Stimulated activated CD4-positive, alpha-beta T cell treated with anti-CD3 and anti-CD28 coated beads, Interleukin-1b, Interleukin-23, amount 100 ng/mL, for 1 hour (primary cell): ENCODE measurements at places on chromosomes 16 and 17.
A peak's percentile ranks its signal among the peaks of the same experiment; 100 is the strongest.

GRCh38 chr16:908526-909155, 62.1 kb downstream of the LMF1 start:
- DNase-seq: no peak

DNA sequence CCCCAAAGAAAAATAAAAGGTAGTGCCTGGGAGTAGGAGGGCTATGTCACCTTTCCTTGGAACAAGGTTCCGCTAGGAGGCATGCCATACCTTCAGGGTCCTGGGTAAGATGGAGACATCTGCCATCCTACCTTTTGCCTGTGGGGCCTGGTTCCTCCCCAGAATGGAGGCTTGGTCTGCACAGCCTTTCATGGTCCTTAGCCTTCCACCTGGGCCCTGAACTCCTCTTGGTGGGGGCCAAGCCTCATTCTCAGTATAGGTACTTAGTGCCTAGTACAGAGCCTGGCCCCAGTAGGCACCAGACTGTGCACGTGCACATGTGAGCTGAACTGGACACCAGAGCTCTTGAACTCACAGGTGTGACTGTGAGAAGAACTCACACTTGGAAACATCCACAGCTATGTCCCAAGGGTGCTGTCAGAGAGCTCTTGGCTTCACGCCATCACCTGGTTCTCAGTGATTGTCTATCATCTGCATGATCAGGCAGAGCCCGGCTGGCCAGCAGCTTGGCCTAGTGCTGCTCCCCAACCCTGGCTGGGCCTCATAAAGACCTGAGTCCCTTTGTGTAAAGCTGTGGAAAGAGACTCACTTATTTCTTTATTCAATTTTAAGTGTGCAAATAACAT, 143.2 kb downstream of the SOCS1 start:
- DNase-seq: no peak

DNA sequence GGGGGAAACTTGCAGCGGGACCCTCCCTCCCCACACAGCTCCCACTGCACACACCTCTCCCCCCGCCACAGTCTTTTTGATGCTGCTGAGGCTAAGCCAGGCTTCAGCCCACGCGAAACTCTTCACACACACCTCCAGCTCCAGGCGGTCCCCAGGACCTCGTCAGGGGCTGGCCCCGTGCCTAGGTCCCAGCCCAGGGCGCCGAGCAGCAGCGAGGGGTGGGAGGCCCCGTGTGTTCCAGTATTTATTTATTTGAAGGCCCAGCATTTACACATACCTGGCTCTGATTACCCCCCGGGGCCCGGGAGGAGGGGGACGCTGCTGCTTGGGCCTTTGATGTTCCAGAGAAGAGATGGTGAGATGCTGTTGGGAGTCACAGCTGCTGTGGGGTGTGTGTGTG, 44.9 kb upstream of the DLX4 start:
- no peak for DNase-seq

- no peak for DNase-seq
Measured at GRCh38 chr17:36675250-36675649, 73.9 kb downstream of the MRM1 start.

- no peak for DNase-seq
Measured at GRCh38 chr16:48182979-48183537, 27.3 kb upstream of the ABCC12 start.

- no peak for DNase-seq
Measured at GRCh38 chr16:87042551-87043230, 274.5 kb downstream of the C16orf95 start.

DNA sequence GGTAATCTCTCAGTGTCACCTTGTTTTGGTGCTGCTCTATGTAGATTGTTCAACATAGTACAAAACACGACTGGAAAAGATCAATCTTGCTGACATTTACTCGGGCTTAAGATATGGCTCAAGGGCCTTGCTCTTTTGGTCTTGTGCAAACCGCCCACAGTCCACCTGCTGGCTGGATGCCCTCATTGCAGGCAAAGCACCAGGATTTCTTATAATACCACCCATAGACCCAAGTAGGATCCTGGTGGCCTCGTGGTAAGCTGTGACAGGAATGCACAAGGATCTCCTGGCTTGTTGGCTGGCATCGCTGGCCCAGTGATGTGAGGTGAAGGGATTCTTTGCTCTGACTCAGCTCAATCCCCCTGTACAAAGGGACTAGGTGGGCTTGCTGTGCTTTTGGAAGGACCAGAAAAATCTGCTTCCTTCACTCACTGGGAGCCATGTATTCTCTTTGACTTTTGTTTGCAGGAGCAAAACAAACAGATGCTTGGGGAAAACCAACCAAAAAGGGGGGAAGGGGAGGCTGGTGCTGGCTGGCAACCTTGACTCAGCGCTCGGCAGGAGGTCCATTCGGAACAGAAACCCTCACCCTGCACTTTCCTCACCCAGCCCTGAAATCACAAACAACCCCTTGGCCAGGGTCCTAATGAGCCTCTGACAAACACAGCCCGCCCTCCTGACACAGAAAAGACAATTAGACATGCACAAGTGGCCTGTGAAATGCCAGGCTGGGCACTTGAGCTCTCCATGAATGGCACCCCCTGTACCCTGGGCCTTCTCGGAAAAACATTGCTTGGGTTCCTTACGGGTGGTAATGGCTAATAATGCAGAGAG, 36.6 kb upstream of the MED9 start:
- DNase-seq: peak; percentile 60

- no peak for DNase-seq
Measured at GRCh38 chr16:67449336-67449735, 18.4 kb downstream of the HSD11B2 start.

DNA sequence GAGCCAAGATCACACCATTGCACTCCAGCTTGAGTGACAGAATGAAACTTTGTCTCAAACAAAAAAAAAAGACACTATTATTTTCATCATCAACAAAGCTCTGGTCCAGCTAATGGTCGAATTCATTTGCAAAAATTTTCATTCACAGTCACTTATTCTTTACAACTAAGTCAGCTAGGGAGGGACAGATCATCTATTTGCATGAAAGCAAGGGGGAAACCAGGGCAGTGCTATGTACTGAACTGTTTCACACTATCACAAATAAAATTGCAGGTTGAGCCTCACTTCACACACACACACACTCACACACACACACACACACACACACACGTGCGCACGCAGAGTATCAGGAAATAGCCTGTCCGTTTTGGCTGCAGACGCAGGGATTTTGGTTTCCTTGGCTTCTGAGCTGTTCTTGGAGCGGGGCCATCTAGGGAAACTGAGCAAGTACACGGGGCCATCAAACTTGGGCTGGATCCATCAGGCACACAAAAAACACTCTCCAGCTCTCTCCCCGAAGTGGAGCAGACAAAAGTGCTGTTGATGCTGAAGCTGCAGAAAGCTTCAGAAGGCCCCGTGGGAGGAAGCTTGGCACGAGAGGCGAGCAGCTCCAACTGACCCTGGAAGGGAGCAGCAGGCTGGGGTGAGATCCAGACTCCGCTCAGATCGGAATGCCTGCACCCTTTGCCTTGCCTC, 44.3 kb upstream of the HELZ start:
- no peak for DNase-seq

DNA sequence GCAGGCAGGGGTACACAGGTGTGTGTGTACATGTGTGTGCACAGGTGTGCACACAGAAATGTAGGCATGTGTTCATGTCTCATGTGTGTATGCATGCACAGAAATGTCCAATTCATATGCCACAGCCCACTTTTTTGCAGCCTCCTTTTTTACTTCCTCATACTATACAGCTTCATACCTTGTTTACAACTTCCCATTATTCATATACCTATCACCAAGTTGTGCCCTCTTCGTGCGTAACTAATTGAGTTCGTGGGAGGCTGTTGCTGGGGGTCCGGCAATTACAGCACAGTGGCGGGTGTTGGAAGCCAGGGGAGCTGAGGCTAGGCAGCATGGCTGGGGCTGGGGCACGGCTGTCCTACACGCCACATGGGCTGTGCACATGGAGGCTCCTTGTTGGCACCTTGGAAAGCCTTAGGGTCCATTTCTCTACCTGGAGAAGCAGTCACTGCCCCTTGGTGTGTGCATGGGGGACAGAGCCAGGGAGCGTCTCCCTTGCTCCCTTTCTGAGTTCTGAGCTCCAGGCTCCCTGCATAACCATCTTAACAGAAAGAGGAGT, 266.7 kb downstream of the ENGASE start:
- DNase-seq: no peak

DNA sequence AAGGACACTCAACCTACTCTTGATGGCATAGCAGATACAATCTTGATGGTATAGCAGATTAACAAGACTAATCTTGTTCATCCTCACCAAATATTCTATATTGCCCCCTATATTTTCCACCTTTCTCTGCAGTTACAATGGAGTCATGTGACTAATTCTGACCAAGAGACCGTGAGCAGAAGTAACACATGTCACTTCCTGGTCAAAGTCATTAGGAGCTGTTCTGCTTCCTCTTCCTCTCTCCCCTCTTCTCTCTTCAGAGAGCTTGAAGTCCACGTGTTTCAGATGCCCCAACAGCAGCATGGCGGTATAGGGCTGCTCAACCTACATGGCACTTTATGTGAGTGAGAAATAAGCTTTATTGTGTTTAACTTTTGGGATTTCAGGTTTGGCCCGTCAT, 55.3 kb upstream of the ERCC4 start:
- no peak for DNase-seq

DNA sequence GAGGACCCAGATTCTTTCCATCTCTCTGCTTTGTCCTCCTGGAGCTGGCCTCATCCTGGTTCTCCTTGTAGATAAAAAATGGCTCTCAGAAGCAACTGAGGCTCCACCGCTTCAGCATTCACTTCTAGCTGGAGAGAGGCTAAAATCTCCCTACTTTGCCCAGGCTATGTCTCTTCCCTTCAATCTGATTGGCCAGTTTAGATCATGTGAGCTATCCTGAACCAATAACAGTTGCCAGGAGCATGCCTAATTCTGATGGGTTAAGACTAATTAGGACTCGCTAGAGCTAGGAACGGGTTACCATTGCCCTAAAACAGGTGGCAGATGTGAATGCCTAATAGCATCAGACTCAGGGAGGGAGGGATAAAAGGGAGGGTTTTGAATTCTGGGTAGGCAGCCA, 89.6 kb downstream of the GPR139 start:
- DNase-seq: no peak

- DNase-seq: no peak
Measured at GRCh38 chr16:70649300-70649699, 2.9 kb downstream of the IL34 start.
